Cardiac septum (tissue), 1 donor: ENCODE measurements at places on chromosomes 6 and 20.

DNA sequence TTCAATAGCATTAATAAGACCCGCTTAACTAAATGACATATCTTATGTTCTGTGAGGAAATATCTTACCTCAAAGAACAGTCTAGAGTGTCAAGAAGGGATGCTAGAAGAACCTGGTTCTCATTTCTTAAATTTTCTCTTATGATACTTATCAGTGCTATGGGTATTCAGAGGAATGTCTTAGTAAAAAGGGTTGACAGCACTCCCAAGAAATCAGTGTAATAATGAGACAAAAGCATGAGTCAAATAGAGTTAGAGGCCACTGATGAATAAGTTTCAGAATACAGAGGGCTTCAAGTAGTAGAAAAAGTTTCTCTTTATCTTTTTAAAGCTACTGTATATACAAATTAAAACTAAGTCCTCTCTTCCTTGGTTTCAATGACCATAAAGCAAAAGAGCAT lies 242.8 kb downstream of the GJA1 start:
- DNase-seq, result no peak

DNA sequence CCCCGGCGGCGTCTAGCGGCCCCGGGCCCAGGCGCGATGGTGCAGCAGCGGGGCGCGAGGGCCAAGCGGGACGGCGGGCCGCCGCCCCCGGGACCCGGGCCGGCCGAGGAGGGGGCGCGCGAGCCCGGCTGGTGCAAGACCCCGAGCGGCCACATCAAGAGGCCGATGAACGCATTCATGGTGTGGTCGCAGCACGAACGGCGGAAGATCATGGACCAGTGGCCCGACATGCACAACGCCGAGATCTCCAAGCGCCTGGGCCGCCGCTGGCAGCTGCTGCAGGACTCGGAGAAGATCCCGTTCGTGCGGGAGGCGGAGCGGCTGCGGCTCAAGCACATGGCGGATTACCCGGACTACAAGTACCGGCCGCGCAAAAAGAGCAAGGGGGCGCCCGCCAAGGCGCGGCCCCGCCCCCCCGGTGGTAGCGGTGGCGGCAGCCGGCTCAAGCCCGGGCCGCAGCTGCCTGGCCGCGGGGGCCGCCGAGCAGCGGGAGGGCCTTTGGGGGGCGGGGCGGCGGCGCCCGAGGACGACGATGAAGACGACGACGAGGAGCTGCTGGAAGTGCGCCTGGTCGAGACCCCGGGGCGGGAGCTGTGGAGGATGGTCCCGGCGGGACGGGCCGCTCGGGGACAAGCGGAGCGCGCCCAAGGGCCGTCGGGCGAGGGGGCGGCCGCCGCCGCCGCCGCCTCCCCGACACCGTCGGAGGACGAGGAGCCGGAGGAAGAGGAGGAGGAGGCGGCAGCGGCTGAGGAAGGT lies 715 bp downstream of the SOX12 start:
- DNase-seq, result peak; percentile 84

- DNase-seq, result peak; percentile 53
Measured at GRCh38 chr6:150028799-150029198, 3.5 kb upstream of the RAET1L start.

- DNase-seq, result no peak
Measured at GRCh38 chr6:53906103-53906502, 111.3 kb downstream of the LRRC1 start.

- no peak for DNase-seq
Measured at GRCh38 chr6:56759521-56759920, 116.8 kb upstream of the DST start.

- DNase-seq, result no peak
Measured at GRCh38 chr20:48862279-48862678, 34.5 kb upstream of the PREX1 start.

DNA sequence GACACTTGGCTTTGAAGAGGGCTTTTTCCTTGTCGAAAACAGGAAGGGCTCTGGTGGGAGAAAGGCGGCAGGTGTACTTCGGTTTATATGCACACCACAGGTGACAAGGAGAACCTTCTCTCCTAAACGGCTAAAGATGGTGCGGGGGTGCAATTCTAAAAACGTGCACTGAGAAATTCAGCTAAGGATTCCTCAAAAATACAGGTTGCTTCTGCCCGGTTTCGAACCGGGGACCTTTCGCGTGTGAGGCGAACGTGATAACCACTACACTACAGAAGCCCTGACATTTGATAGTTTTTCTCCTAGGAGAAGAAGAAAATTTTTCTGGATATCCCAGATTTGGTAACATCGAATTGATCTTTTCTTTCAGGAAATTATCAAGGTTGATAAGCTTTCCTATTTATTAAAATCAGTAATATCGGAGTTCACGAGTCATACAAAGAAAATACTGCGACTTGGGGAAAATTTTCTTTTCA lies 32.0 kb downstream of the POM121L2 start:
- DNase-seq, result no peak

- DNase-seq, result no peak
Measured at GRCh38 chr6:338815-339262, 46.6 kb downstream of the DUSP22 start.

GRCh38 chr6:68967549-68968300 lies 332.6 kb downstream of the ADGRB3 start:
- DNase-seq, result no peak

GRCh38 chr6:130136798-130137197 lies 86.0 kb downstream of the SAMD3 start:
- DNase-seq, result no peak

DNA sequence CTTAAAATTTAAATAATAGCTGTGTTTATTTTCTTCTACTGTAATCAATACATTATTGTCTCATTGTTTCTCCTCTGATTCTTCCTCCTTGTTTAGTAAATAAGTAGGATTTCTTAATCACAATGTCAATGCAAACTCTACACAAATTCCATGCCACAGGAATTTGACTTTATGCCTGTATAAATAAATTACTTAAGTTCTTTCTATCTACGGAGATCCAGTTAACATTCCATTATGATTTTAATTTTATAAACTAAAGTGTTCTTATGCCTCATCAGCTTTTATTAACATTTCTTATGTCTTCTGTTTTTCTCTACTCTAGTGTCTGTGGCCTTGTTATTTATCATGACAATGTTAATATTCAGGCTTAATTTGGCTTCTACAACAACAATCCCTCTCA lies 1169.2 kb downstream of the GRIK2 start:
- no peak for DNase-seq

DNA sequence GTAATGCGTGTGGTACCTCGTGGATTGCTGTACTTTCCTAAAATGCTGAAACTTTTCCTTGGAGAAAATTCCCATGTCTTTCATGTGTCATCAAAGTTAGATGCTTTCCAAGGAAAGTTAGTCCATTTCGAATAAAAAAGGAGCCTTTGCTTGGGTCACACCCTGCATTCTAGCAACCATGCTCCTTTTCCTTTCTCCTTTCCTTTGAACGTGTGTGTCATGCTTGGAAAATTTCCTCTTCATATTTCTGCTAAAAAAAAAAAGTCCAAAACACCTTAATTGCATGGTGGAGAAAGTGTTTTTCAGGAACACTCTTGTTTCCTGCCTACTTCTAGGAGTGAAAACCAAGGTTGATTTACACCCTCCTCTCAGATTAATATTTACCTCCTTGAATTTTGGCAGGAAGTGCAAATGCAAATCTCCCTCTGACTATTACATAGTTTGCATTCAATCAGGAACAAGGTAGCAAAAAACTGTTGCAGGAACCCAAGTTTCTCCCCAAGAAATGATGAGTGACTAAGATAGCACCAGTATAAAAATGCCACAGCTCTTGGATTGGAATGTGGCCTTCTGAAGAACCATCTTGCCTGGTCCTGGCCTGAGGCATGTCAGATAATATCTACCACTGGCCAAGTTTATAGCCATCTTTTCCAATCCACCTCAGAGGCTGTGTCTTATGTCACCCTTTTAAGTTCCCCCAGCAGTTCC lies 590.6 kb downstream of the QKI start:
- no peak for DNase-seq

- no peak for DNase-seq
Measured at GRCh38 chr6:127893541-127893940, 7.3 kb downstream of the THEMIS start.

GRCh38 chr6:83536647-83537589 lies 24.6 kb downstream of the PRSS35 start:
- no peak for DNase-seq

- DNase-seq, result no peak
Measured at GRCh38 chr20:46047821-46048220, 18.8 kb downstream of the SLC12A5 start.

- no peak for DNase-seq
Measured at GRCh38 chr6:122755901-122756300, 23.6 kb upstream of the FABP7 start.

- no peak for DNase-seq
Measured at GRCh38 chr20:9918348-9918747, 79.5 kb upstream of the PAK5 start.

GRCh38 chr6:50030777-50031562 lies 9.2 kb upstream of the DEFB110 start:
- no peak for DNase-seq
